ENCODE measurements at places on chromosomes 16 and 17.

- DNase-seq = no peak
These were observed 10.0 kb downstream of the CES3 start for GRCh38 chr16:66970775-66971720.

DNA sequence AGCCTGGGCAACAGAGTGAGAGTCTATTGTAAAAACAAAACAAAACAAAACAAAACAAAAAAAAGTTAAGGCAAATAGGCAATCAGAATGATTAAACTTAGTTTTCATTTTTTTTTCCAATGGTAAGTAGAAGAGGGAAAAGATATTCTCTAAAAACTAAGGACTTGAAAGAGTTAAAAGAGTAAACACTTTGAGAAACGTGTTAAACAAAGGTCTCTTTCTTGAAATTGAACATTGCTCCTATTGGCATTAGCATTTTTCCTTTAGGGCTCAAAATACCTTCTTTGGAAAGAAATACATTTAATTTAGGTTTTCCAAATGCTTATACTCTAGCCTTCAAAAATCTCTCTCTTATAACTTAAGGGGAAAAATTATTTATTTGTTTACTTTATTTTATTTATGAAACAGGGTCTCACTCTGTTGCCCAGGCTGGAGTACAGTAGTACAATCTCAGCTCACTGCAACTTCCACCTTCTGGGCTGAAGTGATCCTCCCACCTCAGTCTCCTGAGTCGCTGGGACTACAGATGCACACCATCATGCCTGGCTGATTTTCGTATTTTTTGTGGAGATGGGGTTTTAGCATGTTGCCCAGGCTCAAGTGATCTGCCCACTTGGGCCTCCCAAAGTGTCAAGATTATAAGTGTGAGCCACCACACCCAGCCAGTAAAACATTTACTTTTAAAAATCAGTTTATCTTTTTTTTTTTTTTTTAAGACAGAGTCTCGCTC, 44.7 kb upstream of the VPS4A start:
- DNase-seq = no peak

DNA sequence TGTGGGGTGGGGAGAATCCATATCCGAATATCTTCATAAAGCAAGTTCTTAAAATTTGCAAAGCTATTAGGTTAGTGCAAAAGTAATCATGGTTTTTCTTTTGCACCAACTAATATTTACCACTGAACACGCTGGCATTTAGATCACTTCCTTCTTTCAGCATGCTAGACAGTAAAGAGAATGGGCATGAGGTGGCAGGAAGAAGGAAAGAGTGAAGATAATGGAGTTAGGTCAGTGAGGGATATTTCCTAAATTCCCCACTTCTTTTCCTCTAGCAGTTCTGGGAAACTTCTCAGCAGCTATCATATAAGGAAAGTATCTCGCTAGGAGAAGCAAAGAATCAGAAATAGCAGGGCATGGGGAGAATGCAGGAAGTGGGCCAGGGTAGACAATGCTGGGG, 39.0 kb downstream of the SLC6A4 start:
- DNase-seq = no peak

- DNase-seq = no peak
These were observed 10.6 kb downstream of the FBXO39 start for GRCh38 chr17:6786618-6787017.

GRCh38 chr16:90048737-90049330, 28.3 kb downstream of the PRDM7 start:
- no peak for DNase-seq

DNA sequence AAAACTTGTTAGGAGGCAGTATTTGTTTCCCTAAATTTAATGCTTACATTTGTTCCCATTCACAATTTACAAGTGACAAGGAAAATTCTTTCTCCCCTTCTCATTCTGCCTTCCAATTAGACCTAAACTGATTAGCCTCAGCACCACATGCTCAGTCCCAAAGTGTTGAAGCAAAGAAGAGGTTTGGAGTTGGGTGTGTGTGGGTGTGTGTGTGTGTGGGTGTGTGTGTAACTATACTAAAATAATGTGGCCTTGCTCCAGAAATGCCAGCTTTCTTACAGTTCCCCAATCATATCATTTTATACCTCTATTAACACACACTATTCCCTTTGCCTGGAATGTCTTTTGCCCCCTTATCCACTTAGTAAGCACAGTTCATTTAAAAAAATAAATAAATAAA, 6.9 kb upstream of the UTP6 start:
- DNase-seq = no peak
